ENCODE measurements at places on chromosomes 13 and 19.
A peak's percentile ranks its signal among the peaks of the same experiment; 100 is the strongest.

DNA sequence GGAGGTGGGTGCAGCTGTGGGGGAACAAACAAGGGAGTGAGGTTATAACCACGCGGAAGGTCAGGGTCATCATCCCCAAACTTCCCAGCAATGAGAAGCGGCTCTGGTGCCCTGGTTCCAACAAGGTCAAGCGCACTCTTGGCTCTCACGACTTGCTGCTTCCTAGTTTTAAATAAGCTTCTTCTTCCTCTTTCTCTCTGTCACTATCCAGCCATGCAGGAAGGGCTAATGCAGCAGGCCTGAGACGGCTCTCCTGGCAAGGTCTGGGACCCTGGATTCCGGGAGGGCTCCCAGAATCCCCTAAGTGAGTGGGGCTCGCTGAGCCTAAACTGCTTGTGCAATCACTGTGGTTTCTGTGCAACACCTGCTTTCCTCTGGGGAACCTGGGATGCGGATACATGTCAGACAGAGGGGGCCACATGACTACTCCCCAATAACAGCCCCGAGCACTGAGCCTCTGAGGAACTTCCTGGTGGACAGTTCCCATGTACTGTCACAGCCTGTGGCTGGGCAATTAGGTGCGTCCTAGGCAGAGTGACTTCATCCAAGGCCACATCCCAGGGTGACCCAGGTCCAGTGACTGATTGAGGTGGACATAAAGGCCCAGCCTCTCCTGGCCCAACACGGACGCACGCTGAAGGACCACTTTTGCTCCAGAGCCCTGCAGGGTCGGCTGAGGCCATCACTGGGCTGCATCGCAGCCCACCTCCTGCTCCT lies 24.2 kb downstream of the VRK3 start:
- DNase-seq = no peak

- DNase-seq = no peak
Observed at GRCh38 chr13:29799041-29799440, 51.4 kb downstream of the UBL3 start.

GRCh38 chr13:34066344-34066743 lies 248.4 kb downstream of the RFC3 start:
- no peak for DNase-seq

DNA sequence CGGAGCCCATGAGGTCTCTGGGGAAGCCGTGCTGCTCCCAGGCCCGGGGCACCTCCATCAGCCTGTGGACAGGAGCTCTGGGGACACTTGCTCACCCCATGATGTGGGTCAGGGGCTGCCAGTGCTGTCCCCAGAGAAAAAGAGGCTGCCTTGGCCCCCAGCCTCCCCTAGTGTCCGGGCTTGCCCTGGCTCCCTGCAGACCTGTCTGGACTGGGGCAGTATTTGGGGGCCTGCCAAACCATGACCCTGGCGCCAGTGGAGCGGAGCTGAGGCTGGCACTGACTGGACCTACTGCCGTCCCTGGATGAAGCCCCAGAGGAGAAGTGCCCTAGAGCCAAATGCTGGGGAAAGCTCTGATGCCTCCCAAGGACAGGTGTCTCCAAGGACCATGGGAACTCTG lies 30.4 kb downstream of the ELAVL1 start:
- no peak for DNase-seq

DNA sequence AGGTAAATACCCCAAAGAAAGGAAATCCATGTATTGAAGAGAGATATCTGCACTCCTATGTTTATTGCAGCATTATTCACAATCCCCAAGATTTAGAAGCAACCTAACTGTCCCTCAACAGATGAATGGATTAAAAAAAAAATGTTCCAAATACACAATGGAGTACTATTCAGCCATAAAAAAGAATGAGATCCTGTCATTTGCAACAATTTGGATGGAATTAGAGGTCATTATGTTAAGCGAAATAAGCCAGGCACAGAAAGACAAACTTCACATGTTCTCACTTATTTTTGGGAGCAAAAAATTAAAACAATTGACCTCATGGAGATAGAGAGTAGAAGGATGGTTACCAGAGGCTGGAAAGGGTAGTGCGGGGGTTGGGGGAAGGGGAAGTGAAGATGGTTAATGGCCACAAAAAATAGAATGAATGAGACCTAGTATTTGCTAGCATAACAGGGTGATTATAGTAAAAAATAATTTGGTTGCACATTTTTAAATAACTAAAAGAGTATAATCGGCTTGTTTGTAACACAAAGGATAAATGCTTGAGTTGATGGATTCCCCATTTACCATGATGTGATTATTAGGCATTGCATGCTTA lies 9.7 kb upstream of the ZNF709 start:
- DNase-seq = no peak

DNA sequence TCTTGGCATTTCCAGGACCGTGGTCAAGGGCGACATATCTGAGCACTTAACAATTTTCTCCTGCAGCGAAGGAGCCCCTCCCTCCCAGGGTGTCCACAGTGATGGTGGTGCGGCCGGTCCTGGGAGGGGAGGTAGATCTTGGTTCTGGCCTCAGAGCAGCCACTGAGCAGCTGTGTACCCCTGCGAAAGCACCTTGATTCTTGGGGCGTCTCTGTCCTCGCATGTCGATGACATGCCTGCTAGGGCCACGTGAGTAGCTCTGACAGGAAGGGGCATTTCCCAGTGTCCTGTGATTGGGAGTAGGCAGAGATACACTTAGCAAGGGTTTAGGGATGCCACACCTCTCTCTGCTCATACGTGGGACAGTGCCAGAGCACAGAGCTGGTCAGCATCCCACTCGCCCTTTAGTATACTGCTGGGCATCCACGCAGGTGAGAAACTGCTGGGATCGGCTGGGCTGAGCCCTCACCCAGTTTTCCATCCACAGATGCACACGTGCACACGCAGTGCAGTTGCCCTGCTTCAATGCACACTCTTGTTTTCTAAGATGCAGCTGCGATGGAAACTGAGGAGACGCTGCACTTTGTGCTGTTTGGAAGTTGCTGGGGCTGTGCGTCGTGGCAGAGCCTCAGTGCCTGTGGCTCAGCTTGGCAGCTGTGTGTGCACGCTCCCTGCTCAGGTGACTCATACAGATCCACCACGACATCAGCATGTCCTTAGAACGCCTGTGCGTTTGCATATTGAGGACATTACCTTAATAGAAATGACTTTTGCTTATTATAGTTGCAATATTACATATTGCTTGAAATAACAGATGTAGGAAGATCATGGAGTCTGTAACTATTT lies 66.8 kb downstream of the TEX29 start:
- DNase-seq = peak; percentile 31

DNA sequence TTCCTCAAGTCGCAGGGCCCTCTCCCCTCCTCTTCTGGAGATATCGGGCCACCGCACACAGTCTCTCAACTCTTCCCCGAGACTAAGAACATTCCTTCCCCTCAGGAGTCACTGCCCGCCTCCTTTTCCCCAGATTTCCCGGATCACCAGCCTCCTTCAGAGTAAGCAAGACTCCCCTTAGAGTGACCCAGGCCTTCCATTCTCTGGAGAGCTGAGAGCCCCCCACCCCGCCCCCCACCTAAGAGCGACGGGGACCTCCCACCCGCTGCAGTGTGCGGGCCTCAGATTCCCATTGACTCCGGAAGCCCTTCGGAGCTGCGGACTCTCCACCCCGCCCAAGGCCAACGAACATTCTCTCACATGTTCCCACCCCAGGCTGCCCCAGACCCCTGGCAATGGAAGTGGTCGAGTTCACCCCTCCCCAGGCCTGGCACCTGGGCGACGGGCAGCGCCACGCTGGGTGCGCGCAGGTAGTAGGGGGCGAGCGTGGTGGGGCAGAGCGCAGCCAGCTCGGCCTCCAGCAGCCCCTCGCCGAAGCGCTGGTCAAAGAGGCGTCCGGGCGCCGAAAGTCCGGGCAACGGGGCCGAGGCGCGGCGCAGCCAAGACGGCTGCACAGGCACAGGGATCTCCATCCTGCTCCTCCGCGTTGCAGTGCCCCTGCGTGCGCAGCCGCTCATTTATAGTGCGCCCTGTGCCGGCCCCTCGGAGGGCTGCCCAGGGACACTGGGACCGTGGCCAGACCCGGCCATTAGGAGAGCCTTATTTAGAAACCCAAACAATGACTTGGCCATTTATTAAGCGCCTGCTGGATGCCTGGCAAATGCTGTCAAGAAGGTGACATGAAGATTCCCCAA lies at the start of gene HSPB6:
TSS of gene HSPB6 (minus strand) at position 653 of the 854 bp plus-strand sequence. CDS start at position 632, 21 bp downstream.
- no peak for DNase-seq

- DNase-seq = no peak
Observed at GRCh38 chr19:45800070-45800553, 7.5 kb upstream of the DMWD start.

- DNase-seq = no peak
Observed at GRCh38 chr19:788983-789700, 8.1 kb upstream of the PTBP1 start.

Measured in activated CD4-positive, alpha-beta T cell treated with anti-CD3 and anti-CD28 coated beads for 36 hours (primary cell).